ENCODE measurements at places on chromosomes 4 and X. TPM values are rescaled to one million over a fixed set of nuclear protein-coding genes. Genes with fewer than 3 reads are reported as not detected.

ETDB gene
- polyA plus RNA-seq, result not detected

DCAF12L1 gene
- not detected for polyA plus RNA-seq

SHOX gene
- polyA plus RNA-seq, result 0.11 TPM

SPANXB1 gene
- not detected for polyA plus RNA-seq

ETDA gene
- polyA plus RNA-seq, result not detected

PPP4R3C gene
- polyA plus RNA-seq, result not detected

UGT2A1 gene
- not detected for polyA plus RNA-seq

IL13RA2 gene
- 0.82 TPM for polyA plus RNA-seq

PDCL2 gene
- not detected for polyA plus RNA-seq

ARHGEF38 gene
- 2.7 TPM for polyA plus RNA-seq

BBS7 gene
- polyA plus RNA-seq, result 3.8 TPM

PROM1 gene
- 0.33 TPM for polyA plus RNA-seq

EVC2 gene
- 1.6 TPM for polyA plus RNA-seq

CCDC160 gene
- polyA plus RNA-seq, result 0.21 TPM

SMPX gene
- polyA plus RNA-seq, result 0.45 TPM

PNCK gene
- polyA plus RNA-seq, result 1.5 TPM

AMTN gene
- polyA plus RNA-seq, result not detected

CXCL3 gene
- polyA plus RNA-seq, result 0.86 TPM

ABHD18 gene
- 2.8 TPM for polyA plus RNA-seq

SULT1B1 gene
- 0.26 TPM for polyA plus RNA-seq

PAGE2 gene
- polyA plus RNA-seq, result not detected

BMX gene
- polyA plus RNA-seq, result 3.3 TPM

SOX3 gene
- not detected for polyA plus RNA-seq

NR3C2 gene
- 3.7 TPM for polyA plus RNA-seq

FRG1 gene
- polyA plus RNA-seq, result 23.2 TPM

CXorf49 gene
- 1.2 TPM for polyA plus RNA-seq

VSIG1 gene
- 11.1 TPM for polyA plus RNA-seq

SYNPO2 gene
- polyA plus RNA-seq, result 27.8 TPM

GLRA3 gene
- not detected for polyA plus RNA-seq

NLGN3 gene
- polyA plus RNA-seq, result 0.49 TPM

MXRA5 gene
- 1.2 TPM for polyA plus RNA-seq

NPNT gene
- 20.4 TPM for polyA plus RNA-seq

NDUFB11 gene
- 70.4 TPM for polyA plus RNA-seq

MORC4 gene
- 11.6 TPM for polyA plus RNA-seq

STAP1 gene
- polyA plus RNA-seq, result 0.12 TPM

DCAF4L1 gene
- polyA plus RNA-seq, result 0.09 TPM

FRMPD4 gene
- 0.01 TPM for polyA plus RNA-seq

PCDH19 gene
- 0.45 TPM for polyA plus RNA-seq

TTC29 gene
- polyA plus RNA-seq, result 0.06 TPM

STATH gene
- not detected for polyA plus RNA-seq

NDST4 gene
- polyA plus RNA-seq, result not detected

NKX3-2 gene
- polyA plus RNA-seq, result 0.05 TPM

BCLAF3 gene
- polyA plus RNA-seq, result 4.5 TPM

PAGE4 gene
- not detected for polyA plus RNA-seq

CENPVL1 gene
- polyA plus RNA-seq, result not detected

PARM1 gene
- polyA plus RNA-seq, result 16.0 TPM

L1CAM gene
- polyA plus RNA-seq, result 1.3 TPM

CAMK2D gene
- 26.5 TPM for polyA plus RNA-seq
